ENCODE measurements at places on chromosomes 16 and 17. TPM values are rescaled to one million over a fixed set of nuclear protein-coding genes. Genes with fewer than 3 reads are reported as not detected.
A peak's percentile ranks its signal among the peaks of the same experiment; 100 is the strongest.

DNA sequence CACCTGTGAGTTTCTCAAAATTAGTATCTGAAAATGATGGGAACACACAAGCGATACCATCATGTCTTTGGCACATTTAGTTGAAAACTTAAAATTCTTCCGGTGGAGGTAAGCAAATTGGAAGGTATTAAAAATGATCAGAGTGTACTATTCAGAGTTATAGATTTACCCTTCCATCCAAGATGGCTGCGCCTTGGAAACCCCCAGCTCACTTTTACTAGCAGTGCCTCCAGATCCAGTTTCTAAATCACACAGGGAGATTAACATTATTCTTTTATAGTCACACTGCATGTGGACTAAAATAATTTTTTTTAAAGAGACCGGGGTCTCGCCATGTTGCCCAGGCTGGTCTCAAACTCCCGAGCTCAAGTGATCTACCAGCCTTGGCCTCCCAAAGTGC lies 15.0 kb downstream of the PITPNC1 start:
- DNase-seq: no peak

- DNase-seq: no peak
Observed at GRCh38 chr17:65593092-65593854, 31.8 kb upstream of the AXIN2 start.

DNA sequence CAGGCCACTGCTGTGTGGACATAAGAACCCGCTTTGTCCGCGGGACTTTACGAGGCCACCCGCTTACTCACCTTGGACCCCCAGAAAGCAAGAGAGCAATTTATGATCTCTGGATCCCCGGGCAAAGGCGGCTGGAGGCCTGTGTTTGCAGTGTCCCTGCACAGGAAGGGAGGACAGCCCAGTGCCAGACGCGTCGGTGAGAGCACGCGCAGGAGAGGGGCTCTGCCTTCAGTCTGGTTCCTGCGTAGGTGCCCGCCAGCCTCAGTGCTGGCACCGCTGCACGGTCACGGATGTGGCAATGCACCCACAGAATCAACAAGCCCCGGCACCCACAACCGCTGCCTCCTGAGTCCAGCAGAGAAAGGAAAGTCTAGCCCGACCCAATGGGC lies 248.4 kb downstream of the C16orf95 start:
- DNase-seq: no peak

Gene KRTAP2-1
- not detected for total RNA-seq

DNA sequence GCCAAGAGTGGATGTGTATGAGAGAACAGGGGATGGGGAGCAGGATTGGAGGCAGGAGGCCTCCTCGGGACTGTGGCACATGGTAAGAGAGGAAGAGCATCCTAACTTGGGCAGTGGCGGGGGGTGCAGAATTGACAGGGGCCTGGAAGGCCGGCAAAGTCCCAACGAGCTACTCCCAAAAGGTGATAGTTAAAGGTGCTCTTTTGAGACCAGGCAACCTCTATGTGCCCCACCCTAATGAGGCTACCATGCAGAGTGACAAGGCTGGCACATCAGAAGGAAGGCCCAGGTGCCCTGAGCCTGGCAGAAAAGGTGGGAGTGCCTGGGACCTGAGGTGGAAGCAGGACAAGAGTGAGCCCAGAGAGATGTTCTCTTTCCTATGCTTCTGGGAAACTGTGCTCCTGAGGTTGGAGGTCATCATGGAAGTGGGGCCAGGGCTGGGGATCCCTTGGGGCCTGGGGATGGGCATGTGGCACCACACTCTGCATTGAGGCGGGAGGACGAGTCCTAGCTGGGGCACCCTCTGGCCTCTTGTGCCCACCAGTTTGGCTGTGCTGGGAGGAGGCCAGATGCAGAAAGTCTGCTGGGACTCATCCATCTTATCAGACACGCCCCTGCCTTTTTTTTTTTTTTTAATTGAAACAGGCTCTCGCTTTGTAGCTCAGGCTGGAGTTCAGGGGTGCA lies 5.9 kb downstream of the RAB11FIP4 start:
- no peak for DNase-seq

Gene CTNS
- total RNA-seq: 19.2 TPM

Gene CFAP97D1
- under 0.01 TPM for total RNA-seq

Gene GAA
- total RNA-seq: 25.6 TPM

- DNase-seq: peak; percentile 61
Observed at GRCh38 chr16:10579965-10580882, at the start of gene EMP2. Gene EMP2 (minus strand): TSS chr16:10580598. CDS start chr16:10547617, 32,981 bp downstream.

DNA sequence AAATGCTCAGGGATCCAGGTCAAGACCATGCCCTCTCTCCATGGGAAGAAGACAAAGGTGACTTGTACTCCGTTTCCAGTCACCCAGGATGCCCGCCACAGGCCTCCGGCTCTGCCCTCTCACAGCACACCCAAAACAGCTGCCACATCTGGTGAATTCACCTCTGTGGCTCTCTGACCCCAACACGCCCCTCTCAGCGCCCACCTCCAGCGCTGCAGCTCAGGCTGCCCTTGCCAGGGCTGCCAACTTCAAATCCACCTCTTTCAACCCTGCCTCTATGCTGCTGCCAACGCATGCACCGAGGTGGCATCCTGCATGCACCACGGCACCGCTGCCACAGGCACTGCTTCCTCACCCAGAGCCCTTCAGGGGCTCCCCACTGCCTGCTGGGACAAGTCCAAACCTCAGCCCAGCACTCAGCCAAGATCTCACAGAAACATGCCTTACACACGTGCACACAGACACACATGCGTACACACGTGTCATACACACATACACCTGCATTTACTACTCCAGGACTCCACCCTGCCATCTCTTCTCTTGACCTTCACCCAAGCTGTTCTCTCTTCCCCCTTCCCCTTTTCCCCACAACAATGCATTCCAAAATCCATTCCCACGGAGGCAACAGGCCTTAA lies 7.5 kb downstream of the HID1 start:
- DNase-seq: no peak

- no peak for DNase-seq
Observed at GRCh38 chr17:6157716-6158115, 87.5 kb downstream of the WSCD1 start.

DNA sequence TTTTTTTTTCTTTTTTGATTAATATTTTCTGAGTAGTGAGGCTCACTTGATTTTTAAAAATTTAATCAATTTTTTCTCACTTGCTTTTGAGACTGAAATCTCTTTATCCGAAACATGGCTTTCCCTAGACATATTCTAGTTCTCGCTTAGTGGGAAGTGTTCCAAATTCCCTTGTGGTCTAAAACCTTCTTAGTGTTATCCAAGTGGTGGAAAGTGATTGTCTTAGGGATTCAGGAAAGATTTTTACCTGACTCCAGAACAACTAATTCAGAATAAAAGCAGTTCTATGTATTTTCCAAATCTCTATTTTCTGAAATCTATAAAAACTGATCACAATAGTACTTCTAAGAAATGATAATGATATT lies 178.8 kb downstream of the MAP2K6 start:
- peak; percentile 36 for DNase-seq

GRCh38 chr16:361872-362701 lies 8.3 kb downstream of the MRPL28 start:
- DNase-seq: peak; percentile 63

DNA sequence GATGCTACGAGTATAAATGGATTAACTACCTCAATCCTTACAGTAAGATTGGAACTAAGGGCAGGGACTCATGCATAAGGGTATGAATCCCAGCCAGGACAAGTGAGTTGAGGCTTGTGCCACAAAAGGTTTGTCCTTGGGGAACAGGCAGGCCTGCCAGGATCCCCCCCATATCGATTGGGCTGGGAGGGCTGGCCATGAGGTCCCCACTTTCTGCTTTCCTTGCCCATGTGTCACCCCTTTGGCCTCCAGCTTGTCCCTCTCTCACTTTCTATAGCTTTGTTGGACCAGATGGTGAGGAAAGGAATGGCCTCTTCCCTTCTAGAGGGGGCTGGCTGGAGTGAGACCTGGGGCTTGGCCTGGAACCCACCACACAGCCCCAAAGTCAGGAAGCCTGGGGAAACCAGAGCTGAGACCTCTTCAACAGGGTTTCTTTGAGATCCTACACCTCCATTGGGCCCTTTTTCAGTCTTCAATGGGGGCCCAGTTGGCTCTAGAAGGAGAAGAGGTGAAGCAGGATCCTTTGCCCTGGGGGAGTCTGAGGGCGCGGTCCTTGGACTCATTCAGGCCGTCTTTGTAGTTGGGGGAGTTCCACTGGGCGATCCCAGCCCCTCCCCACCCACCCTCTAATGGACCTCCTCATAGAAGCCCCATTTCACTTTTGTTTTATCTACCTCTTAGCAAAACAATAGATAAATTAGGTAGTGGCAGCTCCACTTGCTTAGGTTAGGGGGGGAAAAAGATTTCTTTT lies 57.3 kb downstream of the IGF2BP1 start:
- no peak for DNase-seq

Gene CCDC92B
- total RNA-seq: not detected

- peak; percentile 41 for DNase-seq
Observed at GRCh38 chr17:10616502-10617119, 40.5 kb downstream of the MYH3 start.

DNA sequence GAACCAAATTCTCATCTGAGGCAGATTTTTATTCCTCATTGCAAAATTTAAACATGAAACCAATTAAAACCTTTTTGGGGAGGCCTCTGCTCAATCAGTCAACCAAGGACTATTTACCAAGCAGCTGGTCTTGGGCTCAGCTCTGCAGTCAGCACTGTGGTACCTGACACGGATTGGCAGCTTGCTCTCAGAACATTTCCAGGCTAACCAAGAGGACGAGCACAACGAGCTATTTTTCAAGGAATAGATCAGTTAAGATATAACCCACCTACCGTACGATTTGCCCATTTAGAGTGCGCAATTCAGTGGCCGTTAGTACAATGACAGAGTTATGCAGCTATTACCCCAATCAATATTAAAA lies 26.4 kb upstream of the KLHDC4 start:
- DNase-seq: no peak

Gene SHPK
- total RNA-seq: 5.6 TPM

GRCh38 chr17:50684612-50685333 lies 22.9 kb downstream of the ANKRD40 start:
- no peak for DNase-seq

DNA sequence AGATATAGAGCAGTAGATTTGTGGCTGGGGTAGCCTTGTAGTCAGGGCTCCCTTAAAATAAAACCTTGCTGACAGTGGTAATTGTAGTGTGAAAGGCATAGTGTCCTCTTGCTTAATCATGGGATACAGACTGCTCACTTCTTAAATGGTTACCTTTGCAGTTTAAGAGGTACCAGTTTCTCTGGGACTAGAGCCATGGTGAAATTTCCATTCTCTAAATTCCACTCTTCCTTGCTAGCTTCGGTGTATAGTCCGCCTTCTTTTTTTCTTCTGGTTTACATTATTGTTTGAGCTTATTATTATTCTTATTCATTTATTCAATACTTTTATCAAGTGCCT lies 1.6 kb downstream of the CCP110 start:
- no peak for DNase-seq

DNA sequence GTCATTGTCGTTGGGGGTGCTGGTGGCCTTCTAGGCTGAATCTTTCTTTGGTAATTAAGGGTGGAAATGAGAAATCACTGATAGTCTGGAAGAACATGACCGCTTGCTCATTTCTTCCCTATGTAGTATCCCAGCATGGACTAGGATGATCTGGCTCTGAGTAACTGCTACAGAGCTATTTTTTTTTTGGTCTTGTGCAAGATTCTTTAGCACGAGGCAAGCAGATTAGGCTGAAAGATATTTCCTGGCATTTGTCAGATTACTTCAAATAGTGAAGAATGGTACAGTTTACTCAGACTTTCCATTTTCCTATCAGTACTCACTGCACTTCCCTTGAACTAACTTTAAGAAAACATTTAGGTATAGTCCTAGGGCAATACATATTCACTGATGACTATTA lies 89.0 kb downstream of the SYCE1L start:
- peak; percentile 96 for DNase-seq

Gene PSMB10
- 53.2 TPM for total RNA-seq

Gene RAMP2
- total RNA-seq: 0.26 TPM

- peak; percentile 86 for DNase-seq
Observed at GRCh38 chr16:66619534-66620428, 15.3 kb downstream of the CMTM3 start.

- DNase-seq: no peak
Observed at GRCh38 chr16:55849536-55849935, 16.6 kb upstream of the CES1 start.

Gene ALOX15B
- total RNA-seq: not detected

DNA sequence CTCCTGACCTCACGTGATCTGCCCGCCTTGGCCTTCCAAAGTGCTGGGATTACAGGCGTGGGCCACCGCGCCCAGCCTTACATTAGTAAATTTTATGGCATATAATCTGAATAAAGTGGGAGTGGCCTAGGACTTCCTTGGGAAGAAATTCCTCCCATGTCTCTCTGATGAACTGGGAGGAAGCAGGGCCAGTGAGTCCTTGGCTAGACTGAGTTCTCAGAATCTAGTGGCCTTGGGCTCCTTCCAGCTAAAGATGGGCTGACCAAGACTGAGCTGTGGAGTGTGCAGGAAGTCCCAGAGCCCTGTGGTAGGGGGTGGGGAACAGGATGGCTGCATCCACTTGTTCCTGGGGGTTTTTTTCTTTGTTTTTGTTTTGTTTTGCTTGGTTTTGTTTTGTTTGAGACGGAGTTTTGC lies 10.0 kb upstream of the NAGLU start:
- DNase-seq: peak; percentile 21

Gene GRIN2A
- total RNA-seq: under 0.01 TPM

GRCh38 chr16:67837811-67838210 lies 4.3 kb upstream of the THAP11 start:
- no peak for DNase-seq

DNA sequence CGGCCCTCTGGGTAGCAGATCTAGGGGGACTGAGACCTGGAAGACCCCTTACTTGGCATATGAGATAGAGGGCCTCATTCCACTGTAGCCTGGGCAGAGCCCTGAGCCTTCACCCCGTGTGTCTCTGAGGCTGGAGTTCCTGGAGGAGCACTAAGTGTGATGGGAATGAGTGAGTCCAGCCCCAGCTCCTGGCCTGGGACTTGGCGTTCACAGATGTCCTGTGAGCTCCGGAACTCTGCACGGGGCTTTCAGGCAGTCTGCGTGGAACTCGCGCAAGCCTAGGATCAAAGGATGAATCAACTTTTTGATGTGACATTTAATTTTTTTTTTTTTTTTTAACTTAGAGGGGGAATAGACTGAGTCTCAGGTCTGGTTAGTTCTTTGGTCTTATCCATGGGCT lies 1.8 kb downstream of the NKD1 start:
- no peak for DNase-seq

GRCh38 chr17:32998887-32999228 lies 7.2 kb downstream of the SPACA3 start:
- peak; percentile 27 for DNase-seq

DNA sequence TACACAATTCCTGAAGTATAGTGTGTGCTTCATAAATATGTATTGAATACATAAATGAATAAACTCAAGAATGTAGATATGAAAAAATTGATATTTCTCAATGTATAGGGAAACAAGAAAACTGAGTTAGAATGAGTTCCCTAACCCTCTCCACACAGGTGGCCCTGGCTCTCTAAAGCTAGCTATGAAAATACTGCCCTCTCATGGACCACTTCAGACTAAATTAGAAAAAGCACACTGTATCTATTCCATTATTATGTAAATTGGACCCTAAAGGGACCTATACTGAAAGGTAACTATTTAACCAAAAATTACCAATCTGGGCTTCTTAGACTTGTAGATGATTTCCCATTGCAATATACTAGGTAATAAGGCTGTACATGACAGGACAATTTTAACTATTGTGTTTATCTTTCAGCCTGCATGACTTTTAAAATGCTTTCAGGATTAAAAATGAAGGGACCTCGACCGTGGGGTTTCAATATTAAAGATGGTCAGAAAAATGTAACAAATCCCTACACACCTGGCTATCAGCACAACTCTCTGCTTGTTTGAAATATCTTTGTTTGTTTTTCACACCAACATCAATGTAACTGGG lies 672.5 kb upstream of the KIF2B start:
- DNase-seq: peak; percentile 0

Gene CTU2
- 11.9 TPM for total RNA-seq

GRCh38 chr16:3001316-3001715 lies 11.4 kb upstream of the CLDN9 start:
- DNase-seq: no peak
